ENCODE measurements at places on chromosomes 7 and 10. TPM values are rescaled to one million over a fixed set of nuclear protein-coding genes. Genes with fewer than 3 reads are reported as not detected.

The CHST3 gene
- total RNA-seq = 218 TPM

The AFAP1L2 gene
- total RNA-seq = 6.9 TPM

The ZNF239 gene
- 10.9 TPM for total RNA-seq

The ACTA2 gene
- 398 TPM for total RNA-seq

The ENTPD1 gene
- 9.8 TPM for total RNA-seq

The ANKRD22 gene
- 0.31 TPM for total RNA-seq

The RGR gene
- total RNA-seq = 3.7 TPM

The NEUROD6 gene
- not detected for total RNA-seq

The OR13A1 gene
- total RNA-seq = 0.79 TPM

The ZNF248 gene
- total RNA-seq = 25.2 TPM

Measured in testis (tissue), 5 donors.